ENCODE measurements at places on chromosomes 5 and 9.

GRCh38 chr9:75531588-75531987 is 358.9 kb upstream of the PCSK5 start:
- DNase-seq = no peak

DNA sequence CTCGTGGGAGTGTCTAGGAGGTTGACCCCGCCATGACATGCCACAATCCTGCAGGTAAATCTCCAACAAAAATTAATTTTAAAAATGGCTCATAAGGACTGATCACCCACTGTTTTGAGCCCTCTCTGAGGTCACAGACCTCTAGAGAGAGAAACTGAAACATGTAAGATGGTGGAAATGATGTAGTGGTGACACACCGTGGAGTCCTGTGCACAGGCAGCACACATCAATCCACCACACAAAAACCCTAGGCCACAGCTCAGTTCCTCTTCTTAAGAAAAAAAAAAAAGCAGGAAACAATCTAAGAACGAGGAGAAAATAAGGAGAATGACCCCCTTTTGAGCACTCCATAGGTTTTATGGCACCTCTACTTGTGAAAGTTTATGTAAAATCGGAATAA is 93.8 kb upstream of the FAM120A start:
- no peak for DNase-seq

GRCh38 chr9:18985464-18985951 is 47.5 kb downstream of the SAXO1 start:
- DNase-seq = peak; percentile 53

- DNase-seq = no peak
Measured at GRCh38 chr9:113984639-113985380, 93.3 kb downstream of the AMBP start.

DNA sequence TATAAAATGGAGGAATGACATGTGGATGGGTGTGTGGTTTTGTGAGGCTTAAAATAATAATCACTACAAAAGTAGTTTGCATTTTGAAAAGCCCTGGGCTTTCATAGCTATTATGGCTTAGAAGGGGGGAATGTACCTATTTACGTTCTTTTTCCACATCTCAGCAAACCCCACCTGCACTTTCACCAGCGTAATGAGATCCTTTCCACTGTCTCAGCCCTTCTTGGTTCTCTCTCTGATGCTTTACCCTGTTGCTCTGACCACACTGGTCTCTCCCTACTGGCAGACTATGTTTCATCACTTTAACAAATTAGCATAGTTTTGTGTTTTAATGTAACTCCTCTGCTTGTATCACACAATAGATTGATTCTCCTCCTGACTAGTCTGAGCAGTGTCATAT is 234.6 kb downstream of the DMRT2 start:
- DNase-seq = no peak

GRCh38 chr5:159409801-159410200 is 79.5 kb upstream of the IL12B start:
- DNase-seq = no peak

DNA sequence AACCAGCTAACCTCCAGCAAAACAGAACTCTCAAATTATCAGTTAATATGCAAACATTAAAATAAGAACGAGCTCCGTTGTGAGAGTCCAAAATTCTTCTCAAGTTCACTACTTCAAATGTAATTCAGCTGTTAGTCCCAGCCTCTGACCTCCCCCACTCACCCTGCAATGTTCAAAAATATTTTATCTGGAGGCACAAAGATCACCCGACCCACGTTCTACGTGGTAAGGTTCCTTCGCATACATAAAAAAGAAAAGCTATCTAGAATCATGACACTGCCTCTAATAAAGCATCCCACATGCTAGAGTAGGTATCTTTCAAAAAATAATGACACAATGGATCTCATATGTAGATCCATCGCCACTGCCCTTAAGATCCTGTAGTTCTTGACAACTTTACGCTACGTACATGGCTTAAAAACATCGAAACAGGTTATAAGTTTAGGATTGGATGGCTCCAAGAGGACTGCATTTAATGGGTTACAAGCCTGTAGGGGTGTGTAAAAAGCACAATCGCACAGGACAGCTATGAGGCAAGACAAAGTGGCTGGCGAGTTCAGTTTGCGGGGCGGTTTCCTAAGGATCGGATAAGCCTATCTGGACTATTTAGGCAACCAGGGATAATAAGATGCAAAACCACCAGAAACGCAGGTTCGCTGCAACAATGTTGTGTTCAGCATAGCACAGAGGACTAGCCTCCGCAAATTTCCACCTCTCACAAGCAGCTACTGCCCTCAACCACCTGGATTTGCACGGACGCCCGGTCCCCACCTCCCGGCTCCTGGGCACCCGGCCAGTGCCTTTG is 969 bp downstream of the CLK4 start:
- DNase-seq = peak; percentile 12

DNA sequence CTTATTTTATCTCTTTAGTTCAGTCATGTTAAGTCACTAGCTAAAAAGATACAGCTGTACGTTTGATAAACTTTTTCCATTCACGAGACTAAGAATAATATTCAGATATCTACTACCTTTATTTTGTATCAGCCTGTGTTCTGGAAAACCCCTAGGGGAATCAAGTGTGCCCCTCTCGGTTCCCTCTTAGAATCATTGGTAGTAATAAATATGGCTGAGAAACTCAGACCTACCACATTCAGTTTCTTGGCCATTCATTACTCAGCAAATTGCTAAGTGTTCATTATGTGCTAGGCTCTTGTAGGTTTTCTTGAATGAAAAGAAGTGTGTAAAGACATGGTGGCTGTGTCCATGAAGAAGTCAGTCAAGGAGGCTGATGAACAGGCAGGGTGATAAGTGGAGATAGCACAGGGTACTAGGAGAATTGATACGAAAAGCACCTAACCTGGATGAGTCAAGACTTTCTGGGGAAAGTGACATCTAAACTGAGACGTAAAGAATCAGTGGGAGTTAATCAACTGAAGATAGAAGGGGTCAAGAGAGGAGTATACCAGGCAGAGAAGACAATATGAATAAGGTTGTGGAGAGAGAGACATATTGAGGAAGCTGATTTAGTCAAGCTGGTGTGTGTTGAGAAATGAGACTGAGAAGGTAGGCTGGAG is 86.2 kb downstream of the CSNK1G3 start:
- no peak for DNase-seq

DNA sequence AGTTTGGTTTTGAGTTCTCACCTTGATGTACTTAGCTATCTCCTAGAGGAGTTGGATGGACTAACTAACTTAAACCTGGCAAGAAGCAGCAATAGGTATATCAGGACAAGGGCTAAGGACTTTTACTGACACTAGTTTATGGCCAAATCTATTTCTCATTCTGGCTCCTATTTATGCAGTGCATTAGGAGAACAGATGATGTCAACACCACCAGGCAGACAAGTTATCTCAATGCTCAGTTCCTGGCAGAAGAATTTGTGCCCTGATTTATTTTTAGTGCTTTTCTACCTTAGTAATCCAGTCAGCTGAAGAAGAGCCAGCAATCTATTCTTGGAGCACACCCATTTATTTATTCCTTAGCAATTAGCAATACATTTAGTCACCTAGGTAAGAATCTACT is 30.7 kb upstream of the MYOT start:
- DNase-seq = peak; percentile 29

GRCh38 chr5:152349683-152350526 is 55.2 kb downstream of the NMUR2 start:
- peak; percentile 3 for DNase-seq

DNA sequence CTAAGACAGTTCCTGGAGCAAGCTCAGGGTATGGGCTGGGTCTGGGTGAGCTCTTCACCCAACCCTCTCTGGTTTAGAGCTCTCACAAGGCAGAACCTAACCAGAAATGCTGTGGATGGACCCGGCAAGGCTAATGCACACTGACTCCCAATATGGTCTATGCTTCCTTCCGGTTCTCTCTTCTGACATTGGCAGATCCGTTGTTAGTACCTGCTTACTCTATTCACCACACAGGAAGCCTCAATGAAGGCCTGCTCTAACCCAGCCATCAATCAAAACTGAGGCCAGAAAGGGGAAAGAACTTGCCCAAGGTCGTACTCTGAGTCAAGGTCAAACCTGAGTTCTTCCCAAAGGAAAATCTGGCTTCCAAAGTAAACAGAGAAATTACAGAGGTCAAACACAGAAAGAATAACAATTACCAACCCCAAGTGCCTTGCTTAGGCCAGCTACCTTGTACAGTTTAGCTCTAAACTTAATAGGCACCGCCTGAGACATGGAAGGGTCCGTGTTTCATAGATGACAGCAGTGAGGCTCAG is 46.0 kb upstream of the AKNA start:
- DNase-seq = no peak

DNA sequence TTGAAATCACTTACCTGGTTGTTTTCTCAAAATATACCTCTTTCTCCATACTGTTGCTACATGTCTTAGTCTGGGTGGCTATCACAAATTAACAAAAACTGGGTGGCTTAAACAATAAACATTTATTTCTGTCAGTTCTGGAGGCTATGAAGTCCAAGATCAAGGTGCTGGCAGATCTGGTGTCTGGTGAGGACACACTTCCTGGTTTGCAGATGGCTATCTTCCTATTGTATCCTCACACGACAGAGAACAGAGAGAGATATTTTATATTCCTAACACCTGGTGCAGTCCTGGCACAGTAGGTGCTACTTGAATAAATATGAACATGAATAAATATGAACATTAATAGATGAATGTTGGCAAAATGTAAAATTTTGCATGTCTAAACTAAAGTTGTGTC is 164.3 kb upstream of the ACOT12 start:
- no peak for DNase-seq

DNA sequence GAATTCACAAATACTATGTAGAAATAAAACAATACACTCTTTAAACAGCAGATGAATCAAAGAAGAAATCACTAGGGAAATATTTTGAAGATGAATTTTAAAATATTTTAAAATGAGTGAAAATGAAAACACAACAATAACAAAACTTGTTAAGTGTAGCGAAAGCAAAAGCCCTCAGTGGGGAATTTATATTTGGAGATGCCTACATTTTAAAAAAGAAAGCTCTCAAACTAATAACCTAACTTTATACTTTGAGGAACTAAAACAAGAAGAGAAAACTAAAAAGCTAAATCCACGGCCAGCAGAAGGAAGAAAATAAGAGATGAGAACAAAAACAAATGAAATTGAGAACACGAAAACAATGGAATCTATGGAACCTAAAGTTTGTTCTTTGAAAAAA is 22.7 kb downstream of the SPDL1 start:
- DNase-seq = no peak

GRCh38 chr5:116308391-116308790 is 223.6 kb downstream of the COMMD10 start:
- no peak for DNase-seq

GRCh38 chr9:120891245-120891883 is 14.4 kb upstream of the PHF19 start:
- DNase-seq = no peak

GRCh38 chr9:126838055-126838811 is 22.2 kb upstream of the ZBTB34 start:
- DNase-seq = no peak

GRCh38 chr5:177040814-177041420 is 18.4 kb downstream of the ZNF346 start:
- peak; percentile 58 for DNase-seq

- DNase-seq = no peak
Measured at GRCh38 chr5:16326137-16326536, 139.5 kb downstream of the ZNF622 start.

DNA sequence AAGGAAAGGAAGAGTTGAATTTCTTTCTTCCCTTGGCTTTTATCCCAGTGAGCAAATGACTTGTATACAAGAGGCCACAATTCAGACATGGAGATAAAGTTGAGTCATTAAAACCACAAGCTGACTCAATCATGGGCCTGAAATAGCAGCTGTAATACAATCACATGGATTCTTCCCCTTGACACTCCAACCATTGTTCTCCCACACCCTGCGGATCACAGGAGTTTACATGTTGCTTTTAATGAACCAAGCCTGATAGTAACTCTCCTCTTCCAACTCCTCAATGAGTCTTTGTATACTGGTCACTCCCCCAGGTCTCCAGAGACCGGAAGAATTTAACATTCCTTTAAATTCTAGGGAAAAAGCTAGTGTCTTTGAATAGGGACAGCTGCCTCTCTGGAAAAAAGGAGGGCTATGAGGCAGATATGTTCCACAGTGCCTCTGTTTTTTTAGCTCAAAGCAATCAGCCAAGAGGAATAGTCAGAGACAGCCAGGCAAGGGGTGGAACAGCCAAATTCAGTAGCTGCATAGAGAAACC is 32.4 kb downstream of the PCDHGC5 start:
- peak; percentile 99 for DNase-seq

DNA sequence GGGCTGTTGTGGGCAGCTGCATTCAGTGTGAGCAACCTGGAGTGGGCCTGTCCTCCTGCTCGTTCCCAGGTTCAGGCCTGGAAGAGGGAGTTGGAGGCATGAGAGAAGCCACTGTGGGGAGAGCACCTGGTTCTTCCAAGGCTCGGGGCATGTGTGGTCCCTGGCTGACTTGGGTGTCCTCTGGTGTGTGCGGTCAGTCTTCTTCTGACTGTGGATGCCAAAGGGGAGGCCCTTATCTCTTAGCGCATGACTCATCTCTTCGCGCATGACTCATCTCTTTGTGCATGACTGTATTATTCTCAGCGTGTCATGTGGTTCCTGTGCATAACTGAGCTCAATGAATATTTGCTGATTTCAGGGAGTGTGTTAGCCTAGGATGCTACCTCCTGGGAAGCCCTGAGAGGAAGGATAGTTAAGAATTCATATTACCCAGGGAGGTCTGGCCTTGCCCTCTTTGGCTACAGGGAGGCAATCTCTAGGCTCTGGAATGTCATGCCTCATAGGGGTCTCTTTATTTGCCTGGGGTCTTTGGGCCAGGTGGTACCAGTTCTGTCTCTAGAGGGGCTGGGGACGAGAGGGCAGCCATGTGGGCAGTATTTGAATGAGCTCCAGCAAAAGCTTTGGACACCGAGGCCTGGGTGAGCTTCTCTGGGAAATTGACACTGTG is 188.7 kb downstream of the HSPA4 start:
- peak; percentile 93 for DNase-seq

DNA sequence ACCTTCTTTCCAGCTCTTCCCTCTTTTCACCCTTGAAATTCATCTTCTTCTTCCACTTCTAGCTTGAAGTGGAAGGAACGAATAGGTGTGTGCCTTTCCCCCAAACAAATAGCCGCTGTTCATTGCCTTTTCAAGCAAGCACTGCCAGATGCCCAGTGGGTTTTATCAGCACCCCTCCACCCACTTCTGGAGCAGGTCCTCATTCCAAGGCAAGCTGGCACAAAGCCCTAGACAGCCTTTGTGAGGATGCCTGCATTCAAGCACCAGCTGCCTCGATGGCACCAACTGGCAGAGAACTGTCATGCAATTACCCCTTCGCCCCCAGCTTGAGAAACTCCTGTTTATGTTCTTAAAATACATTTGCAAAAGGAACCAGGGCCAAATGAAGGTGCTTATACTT is 36.5 kb downstream of the SERINC5 start:
- no peak for DNase-seq

Measured in fibroblast of upper back skin (primary cell).